Activated naive CD4-positive, alpha-beta T cell treated with Interleukin-2 at 50 U/mL for 16 hours (primary cell): ENCODE measurements at places on chromosomes 12 and 14.

GRCh38 chr12:10031321-10031720 is 839 bp downstream of the CLEC9A start:
- no peak for DNase-seq

DNA sequence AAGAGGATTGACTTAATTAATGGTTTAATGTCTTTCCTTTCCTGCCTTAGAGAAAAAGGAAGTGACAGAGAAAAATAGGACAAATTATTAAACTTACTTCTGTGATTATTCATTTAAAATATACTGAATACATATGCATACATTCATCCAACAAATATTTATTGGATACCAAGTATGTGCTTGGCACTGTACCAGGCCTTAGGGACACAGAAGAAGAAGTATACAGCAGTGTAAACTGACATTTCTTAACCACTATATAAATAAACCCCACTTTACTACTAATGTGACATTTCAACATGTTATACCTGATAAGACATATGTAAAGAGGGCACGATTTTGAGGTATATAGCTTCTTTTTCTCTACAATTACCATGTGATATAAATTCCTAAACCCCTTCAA is 53.6 kb downstream of the ERO1A start:
- DNase-seq, result no peak

GRCh38 chr12:110684312-110684836 is 4.5 kb downstream of the HVCN1 start:
- DNase-seq, result no peak

- DNase-seq, result no peak
These were observed 23.0 kb downstream of the PRB3 start for GRCh38 chr12:11246489-11246888.

DNA sequence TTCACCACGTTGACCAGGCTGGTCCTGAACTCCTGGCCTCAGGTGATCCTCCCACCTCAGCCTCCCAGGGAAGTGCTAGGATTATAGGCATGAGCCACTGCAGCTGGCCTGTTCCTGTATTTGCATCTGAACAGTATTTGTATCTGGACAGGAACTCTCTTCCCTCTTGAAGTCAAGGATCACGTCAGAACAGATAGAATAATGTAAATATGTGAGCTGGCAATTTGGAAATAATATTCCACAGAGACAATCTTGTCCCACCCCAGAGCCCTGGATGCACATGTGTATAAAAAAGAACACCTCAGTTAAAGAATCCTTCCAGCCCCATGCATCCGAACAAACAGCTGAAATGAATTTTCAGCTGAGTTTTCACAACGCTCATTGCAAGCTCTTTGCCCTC is 118.3 kb downstream of the VEZT start:
- no peak for DNase-seq

DNA sequence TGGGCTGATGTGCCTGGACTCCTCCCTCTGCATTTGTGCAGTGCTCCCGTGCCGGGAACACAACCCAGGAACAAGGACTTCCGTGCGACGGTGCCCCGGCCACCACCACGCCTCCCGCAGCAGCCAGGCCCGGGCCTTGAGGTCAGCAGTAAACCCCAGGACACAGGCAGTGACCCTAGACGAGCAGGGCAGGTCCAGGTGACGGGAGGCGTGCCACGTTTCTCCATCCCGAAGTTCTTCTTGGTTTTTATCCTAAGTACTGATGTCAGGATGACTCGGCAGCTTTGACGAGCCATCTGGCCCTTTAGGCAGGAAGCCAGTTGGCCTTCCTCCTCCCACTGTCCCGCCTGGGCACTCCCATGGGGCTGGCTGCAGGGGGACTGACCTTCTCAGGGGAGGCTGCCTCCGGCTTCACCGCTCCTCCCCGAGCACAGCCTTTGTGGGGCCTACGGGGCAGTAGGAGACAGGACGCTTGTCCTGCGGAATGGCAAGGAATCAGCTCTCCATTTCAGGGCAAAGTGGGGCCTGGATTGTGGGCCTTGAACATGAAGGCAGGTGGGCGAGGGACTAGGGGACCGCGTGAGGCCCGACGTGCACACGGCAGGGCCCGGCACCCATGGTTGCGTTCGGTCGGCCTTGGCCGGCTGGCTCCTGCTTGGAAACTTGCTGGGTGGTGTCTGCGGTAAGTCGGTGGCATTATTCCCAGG is 94.1 kb downstream of the FBXL14 start:
- DNase-seq, result no peak

DNA sequence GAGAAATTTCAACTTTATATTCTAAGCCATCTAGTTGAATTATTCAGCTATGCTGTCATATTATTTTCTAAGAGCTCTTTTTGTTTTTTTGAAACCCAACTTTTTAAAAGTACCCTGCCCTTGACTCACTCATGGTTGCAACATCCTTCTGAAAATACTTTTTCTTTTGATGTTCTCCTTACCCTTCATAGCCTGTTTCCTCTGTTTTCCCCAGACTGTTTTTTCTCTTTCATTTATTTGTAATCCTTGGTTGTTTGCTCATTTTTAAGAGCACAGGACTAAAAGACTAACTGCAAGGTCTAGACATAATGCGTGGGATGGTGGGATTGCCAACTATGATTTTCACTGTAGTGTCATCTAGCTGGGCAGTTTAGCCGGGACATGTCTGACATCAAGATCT is 21.2 kb upstream of the CDKL1 start:
- no peak for DNase-seq

DNA sequence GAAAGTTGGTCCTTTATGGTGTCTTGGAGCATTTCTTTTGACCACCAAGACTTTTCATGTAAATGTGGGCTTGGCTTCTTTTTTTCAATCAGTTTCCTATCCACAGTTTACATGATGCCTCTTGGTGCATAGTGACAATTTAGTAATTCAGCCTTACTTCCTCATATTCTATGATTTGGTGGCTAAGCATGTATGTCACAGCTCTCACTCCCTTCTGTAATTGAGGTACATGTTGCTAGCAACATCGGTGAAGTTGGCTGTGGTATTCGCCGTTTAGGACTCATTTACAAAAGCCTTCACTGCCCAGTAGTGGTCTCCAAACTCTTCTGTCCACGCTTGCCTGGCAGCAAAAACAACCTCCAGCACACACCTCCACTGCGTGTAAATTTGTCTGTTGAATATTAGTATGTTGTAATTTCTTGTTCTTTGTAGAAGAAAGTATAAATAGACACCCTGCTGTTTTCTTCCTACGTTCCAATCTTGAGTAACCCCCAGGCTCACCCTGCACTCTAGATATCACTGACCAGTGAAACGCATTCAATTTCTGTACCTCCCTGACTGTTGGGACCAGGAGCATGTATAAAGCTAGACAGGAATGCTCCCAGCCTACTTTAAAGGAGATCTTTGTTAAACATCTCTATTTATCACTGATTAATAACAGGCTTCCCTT is 90.4 kb downstream of the PPP2R5C start:
- DNase-seq, result no peak

GRCh38 chr12:2794191-2794735 is 507 bp upstream of the FKBP4 start:
- DNase-seq, result no peak

DNA sequence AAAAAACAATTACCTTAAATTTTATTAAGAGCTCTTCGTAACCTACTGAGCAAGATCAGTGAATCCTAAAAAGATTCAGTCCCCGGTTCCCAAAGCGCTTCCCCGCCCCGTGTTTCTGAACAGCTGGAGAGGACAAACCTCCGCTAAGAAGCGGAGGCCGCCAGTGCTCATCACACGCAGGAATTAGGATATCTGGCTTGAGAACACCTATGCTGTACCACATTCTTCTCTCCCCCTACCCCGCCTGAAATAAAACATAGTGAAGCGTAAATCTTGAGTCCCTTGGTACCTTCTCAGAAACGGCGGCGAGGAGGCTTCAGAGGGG is 774 bp upstream of the WDR20 start:
- DNase-seq, result no peak

GRCh38 chr12:15427913-15428312 is 105.6 kb downstream of the PTPRO start:
- DNase-seq, result no peak

DNA sequence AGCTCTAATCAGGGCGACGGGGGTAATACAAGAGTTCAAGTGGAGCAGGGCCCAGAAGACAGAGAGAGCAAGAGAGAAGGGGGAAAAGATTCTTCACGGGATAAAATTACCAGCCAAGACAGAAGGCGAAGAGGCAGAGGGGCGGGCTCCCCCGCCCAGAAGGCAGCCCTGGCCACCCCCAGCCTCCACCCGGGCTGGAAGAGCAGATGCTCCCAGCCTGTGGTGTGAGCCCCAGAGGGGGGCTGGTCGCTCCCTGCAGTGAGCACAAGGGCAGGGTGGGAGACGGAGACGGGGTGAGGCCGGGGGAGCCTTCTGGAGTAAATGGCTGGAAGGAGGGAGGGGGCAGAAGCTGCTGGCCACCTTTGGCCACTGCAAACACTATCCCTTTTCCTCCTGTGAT is 1035.6 kb downstream of the VRK1 start:
- no peak for DNase-seq

DNA sequence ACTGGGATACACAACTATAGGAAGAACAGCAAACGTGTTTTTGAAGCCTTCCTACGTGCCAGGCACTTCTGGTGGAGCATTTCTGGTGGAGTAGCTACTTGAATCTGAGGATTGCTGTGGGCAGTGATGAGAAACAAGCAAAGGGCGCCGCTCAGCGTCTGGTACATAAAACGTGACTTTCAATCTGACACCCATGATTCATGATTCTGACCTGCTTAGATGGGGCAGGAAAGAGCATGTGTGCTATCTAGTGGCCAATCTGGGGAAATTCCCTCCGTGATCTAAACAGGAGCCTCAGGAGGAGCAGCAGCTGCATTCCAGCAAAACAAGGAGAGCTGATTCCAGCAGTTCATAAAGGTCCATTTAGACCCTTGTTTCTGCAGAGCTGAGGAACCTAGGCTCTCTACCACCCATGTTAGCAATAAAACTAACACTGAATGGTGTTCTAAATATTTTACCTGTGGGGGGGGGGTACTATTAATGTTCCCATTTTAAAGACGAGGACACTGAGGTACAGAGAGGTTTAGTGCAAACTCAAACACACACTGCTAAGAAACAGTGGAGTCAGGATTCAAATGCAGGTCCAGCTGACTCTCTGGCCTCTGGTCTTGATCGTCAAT is 37.8 kb downstream of the PAH start:
- DNase-seq, result no peak

DNA sequence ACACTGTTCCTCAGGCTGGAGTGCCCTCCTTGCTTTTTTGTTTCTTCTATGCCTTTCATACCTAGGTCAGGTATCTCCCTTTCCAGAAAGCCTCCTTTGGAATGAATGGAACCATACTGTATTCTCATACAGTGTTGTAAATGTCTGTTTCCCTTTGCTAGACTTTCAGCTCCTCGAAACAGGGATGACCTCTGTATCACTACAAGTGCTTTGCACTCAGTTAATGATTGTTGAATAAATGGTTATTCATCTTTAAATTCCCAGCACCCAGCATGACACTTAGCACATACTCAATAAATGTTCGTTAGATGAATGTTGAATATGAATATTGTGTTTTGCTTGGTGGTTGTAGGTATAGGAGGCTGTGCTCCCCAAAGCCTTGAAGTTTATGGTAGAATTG is 5.9 kb upstream of the TULP3 start:
- DNase-seq, result no peak

DNA sequence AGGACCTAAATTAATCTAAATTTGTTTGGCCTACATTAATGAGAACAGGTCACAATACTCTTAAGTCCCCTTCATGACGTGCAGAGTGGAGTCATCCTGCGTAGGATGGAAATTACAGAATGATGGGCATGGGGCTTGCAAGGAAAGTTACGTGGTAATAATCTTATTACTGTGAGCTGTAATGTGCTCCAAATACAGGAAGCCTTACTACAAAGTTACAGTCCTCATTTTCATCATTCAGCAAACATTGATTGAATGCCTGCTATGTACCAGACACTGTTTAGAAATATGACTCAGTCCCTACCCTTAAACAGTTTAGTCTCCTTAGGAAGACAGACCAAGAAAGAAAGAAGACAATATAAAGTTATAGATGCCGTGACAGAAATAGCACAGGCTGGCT is 9.4 kb downstream of the HIGD1C start:
- no peak for DNase-seq

DNA sequence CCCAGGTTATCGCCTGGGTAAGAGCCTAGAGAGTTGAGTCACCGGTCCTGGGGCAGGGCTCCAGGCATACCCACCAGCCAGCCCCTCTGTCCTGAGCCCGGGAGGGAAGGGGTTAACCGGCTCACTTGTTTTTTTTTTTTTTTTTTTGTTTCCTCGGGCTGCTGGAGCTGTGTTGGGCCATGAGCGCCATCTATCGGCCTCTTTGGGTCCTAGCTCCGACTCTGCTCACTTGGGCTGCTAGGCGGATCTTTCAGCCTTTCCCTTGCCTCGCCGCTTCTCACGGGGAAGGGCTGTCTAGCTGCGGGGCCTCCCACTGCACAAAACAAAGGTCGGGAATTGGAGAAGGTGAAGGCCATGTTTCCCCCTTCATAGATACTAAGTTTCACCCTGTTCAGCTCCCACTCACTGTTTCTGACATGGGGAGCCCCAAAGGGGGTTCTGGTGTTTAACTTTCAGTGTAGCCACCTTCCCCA is 2.8 kb upstream of the SMUG1 start:
- DNase-seq, result peak; percentile 80

- DNase-seq, result no peak
These were observed 55.5 kb downstream of the FGD4 start for GRCh38 chr12:32454866-32455265.

DNA sequence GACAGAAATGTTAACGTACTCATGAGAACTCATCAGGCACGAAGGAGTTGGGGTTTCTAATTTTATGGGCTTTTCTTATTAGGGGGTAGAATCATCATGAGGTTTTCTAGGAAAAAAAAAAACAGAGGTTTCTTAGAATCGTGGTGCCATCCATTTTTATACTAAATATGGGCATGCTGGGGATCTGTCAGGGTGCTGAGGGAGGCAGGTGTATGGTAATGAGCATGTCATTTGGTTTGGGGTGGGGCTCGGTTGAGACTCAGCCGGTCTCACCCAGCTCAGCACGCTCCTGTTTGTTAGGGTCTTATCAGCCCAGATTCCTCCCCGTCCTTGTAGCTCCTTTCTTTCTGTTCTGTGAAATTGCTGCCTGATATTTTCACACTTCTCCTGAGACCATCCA is 98.2 kb downstream of the DICER1 start:
- no peak for DNase-seq

DNA sequence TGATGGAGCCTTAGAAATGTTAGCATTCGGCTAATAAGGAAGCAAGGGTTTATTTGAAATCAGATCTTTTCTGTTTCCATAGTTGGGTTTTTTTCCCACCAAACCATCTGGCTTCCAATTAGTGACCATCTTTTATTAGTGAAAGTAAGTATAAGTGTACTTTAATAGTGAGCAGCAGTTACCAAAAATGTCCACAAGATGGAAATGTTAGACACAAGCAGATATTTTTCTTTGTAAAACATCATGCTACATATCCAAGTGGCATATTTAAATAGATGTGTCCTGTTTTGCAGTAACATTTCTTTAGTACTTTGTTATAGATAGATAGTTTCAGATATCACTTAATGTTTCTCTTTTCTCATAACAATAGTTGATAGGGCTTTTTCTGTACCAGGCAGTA is 28.8 kb downstream of the YEATS4 start:
- DNase-seq, result no peak

GRCh38 chr14:91872011-91872501 is 4.7 kb upstream of the TC2N start:
- peak; percentile 46 for DNase-seq
